A673 (cell line): ENCODE measurements at places on chromosomes 1 and 21.

- DNase-seq, result peak; percentile 74
These were observed 67.6 kb downstream of the MAP3K21 start for GRCh38 chr1:233394860-233395717.

GRCh38 chr1:45644661-45645060 lies 20.8 kb upstream of the CCDC17 start:
- no peak for DNase-seq

- no peak for DNase-seq
These were observed 29.3 kb downstream of the NTMT2 start for GRCh38 chr1:170175041-170175440.

- no peak for DNase-seq
These were observed 36.5 kb downstream of the SLC66A1 start for GRCh38 chr1:19348441-19349198.
